Left ventricle myocardium inferior (tissue), 1 donor: ENCODE measurements at places on chromosomes 3 and 15. TPM values are rescaled to one million over a fixed set of nuclear protein-coding genes. Genes with fewer than 3 reads are reported as not detected.
A peak's percentile ranks its signal among the peaks of the same experiment; 100 is the strongest.

GRCh38 chr3:57910990-57911389 is 97.2 kb upstream of the FLNB start:
- H3K4me3 ChIP-seq: no peak overlapping the region
- no peak overlapping the region for H3K27ac ChIP-seq
- H3K36me3 ChIP-seq: peaks cover 92% of the 10 kb centered on the region
- peaks cover 11% of the 10 kb centered on the region for H3K4me1 ChIP-seq

DNA sequence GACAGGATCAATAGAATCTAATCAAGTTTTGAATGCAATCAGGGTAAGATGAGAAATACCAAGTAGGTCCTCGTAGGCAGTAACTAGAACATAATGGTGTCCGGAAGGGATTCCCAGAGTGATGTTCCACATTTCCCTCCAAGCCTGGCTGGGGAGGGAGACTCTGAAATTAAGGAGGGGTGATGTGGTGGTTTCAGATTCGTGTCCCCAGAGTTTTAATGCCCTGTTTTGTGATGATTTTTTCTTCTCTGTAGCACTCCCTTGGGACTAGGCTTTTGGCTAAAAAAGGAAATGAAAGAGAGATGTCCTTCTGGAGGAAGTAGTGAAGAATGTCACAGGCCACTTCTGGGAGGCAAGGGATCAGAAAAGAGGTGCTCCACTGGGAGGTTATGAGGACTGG is 108.3 kb upstream of the CACNA2D3 start:
- no peak for DNase-seq
- H3K4me1 ChIP-seq: no peaks in the 10 kb centered on the region
- H3K27me3 ChIP-seq: peaks cover 26% of the 10 kb centered on the region
- H3K27ac ChIP-seq: peak overlapping the region; percentile 1

DNA sequence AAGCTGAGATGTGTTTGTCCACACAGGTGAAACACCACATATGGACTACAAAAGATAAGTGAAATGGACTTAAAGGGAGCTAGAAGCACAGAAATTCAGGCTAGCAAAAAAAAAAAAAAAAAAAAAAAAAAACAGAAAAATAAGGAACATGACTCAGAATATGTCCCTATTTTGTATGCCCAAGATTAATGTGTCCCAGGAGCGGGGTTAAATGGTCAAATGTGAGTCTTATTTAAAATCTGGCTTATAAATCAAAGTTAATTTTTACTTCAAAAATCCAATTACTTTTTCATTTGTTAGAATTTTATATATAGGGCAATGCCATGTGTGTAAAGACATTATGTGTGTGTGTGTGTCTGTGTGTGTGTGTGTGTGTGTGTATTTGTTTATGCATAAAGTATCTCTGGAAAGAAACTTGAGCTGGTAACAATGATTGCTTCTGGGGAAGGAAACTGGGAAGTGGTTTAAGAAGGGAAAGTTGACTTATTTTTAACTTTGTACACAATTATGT is 986.5 kb downstream of the ROBO2 start:
- H3K4me3 ChIP-seq: no peak overlapping the region
- H3K4me1 ChIP-seq: no peaks in the 10 kb centered on the region
- no peak overlapping the region for H3K27ac ChIP-seq
- no peaks in the 10 kb centered on the region for H3K36me3 ChIP-seq
- H3K27me3 ChIP-seq: no peaks in the 10 kb centered on the region

DNA sequence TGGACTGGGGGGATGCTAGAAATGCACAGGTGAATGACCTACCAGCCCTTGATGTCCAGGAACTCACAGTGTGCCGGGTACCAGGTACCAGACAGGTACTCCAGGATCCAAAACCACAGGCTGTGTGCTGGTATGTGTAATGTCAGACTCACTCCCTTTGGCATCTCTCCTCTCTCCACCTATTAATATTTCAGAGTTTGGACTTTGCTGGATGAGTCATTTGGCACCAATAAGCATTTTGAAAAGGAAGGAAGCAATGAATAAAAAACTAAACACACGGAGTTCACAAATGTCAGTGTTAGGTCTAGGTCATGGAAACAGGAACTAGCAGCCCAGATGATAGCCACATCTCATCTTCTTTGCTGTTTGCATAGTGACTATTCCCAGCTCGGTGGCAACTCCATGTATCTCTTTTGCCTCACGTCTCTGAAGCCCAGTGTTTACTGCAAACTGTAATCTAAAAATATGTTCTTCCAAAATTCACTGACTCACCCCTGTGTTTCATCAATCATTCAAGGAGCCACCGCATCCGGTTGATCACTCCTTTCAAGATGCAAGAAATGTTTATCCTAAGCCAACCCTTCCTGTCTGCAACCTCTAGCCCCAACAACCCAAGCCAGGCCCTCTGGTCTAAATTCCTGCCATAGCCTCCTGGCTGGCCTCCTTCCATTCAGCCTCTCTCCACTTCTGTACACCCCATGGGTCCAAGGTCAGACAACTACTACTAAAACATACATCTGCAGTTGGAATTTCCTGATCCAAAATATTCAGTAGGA is 8.4 kb downstream of the ITGB5 start:
- peaks cover 77% of the 10 kb centered on the region for H3K4me1 ChIP-seq
- H3K4me3 ChIP-seq: no peak overlapping the region
- H3K27me3 ChIP-seq: no peaks in the 10 kb centered on the region
- no peak for DNase-seq
- H3K36me3 ChIP-seq: no peaks in the 10 kb centered on the region

- no peak overlapping the region for H3K4me3 ChIP-seq
- no peaks in the 10 kb centered on the region for H3K4me1 ChIP-seq
- H3K36me3 ChIP-seq: no peaks in the 10 kb centered on the region
Measured at GRCh38 chr3:106678657-106679390, 698.4 kb upstream of the CCDC54 start.

GRCh38 chr15:101255051-101255395 is 3.2 kb upstream of the CHSY1 start:
- H3K36me3 ChIP-seq: no peaks in the 10 kb centered on the region
- no peaks in the 10 kb centered on the region for H3K27me3 ChIP-seq
- H3K4me3 ChIP-seq: no peak overlapping the region
- H3K27ac ChIP-seq: no peak overlapping the region
- DNase-seq: no peak

DNA sequence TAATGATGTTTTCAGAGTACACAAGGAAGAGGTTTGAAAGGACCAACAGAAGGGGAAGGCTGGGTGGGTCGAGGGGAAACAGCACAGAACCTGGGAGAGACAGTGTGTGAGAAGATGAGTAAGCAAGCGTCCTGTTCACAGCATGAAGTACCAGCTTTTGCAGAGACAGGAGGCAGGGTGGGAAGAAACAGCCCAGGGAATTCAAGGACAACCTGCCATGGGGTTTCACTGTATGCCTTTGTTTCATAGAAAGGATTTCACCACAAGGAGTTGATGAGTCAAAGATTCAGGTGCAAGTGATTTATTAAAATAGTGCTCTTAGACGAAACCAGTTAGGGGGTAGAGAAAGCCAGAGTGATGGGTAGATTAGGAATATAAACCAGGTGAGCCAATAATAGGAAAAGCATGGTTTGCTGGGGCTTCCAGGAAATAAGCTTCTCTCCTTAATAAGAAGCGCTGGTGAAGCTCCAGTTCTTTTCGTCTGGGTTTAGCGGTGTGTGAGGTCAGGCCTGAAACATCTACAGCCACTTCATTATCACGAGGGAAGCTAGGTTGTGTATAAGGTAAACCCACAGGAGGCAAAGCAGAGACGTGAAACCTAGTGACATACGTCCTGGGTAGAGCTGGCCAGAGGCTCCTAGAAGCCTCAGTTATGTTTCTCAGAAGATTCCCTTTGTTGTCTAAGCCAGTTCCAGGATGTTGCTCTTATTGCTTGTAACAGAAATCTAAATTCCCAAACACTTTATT is 3.9 kb downstream of the HHLA2 start:
- H3K4me3 ChIP-seq: no peak overlapping the region
- no peak overlapping the region for H3K27ac ChIP-seq
- no peak for DNase-seq
- no peaks in the 10 kb centered on the region for H3K27me3 ChIP-seq
- H3K36me3 ChIP-seq: no peaks in the 10 kb centered on the region

DNA sequence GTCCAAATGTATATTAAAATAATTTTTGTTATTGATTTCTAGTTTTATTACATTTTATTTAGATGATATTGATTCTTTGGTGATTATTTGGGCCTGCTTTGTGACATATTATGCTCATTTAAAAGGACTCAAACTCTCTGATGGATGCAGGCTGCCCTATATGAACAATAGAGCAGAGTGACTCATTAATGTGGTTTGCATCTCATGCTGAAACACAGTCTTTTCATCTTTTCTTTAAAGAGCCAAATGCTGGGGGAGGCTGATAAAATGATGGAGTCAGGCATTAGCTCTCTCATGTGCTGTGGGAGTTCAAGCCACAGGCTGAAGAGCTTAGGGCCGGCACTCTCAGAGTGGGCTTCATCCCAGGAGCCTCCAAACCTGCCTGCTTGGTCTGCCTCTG is 7.2 kb downstream of the PLA1A start:
- peaks cover 32% of the 10 kb centered on the region for H3K4me1 ChIP-seq
- H3K27me3 ChIP-seq: no peaks in the 10 kb centered on the region
- no peak for DNase-seq
- H3K4me3 ChIP-seq: no peak overlapping the region

DNA sequence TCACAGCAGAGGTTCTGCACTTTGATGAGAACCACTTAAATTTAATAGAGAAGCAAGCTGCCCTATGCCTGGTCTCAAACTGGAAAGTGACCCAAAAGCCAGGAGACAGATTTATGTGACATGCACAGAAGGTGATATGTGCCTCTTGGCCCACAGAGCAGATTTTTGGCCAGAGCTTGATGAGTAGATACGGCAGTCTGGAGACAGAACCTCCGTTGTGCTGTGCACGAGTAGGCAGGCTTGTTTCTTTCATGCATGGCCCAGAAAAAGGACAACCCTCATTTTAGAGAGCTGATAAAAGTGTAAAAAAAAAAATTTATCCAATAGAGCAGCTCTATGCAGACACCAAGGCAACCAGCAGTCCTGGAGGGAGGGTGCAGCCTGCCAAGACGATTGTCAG is 423.1 kb downstream of the CNTN6 start:
- H3K4me3 ChIP-seq: no peak overlapping the region
- no peaks in the 10 kb centered on the region for H3K4me1 ChIP-seq
- DNase-seq: no peak
- H3K36me3 ChIP-seq: no peaks in the 10 kb centered on the region

DNA sequence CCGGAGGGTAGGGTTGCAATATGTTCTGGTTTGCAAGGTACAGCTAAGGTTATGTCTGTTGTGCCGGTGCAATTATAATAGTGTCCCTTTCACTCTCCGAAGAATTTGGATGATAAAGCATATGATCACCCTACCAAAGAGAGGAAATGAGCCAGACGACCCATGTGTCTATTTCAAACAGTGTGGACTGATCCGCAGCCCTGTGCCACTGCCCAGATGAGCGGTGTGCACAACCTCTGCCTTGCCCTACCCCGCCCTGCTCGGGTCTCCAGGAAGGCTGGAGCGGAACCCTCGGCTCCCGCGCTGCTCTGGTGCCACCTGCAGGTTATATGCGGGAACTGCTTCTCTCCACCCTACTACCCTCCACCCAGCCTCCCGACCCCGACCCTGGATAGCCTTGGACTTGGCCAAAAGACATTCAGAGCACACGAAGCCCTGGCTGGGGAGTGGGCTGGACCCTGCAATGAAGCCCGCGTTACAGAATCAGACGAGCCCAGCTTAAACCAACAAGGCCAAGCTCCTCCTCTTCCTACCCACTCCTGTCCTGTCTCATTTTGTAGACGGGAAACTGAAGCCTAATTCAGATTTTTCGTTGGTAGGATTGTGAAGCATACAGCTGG is 68.4 kb upstream of the CHRNB4 start:
- H3K27ac ChIP-seq: no peak overlapping the region
- no peak overlapping the region for H3K4me3 ChIP-seq
- peaks cover 25% of the 10 kb centered on the region for H3K27me3 ChIP-seq
- peaks cover 8% of the 10 kb centered on the region for H3K4me1 ChIP-seq
- peak; percentile 62 for DNase-seq

GRCh38 chr15:67824976-67825880 is at the start of gene SKOR1:
Gene SKOR1 (plus strand): TSS chr15:67825509. CDS start chr15:67825603, 94 bp downstream.
- H3K36me3 ChIP-seq: no peaks in the 10 kb centered on the region
- H3K27ac ChIP-seq: no peak within 1 kb of the TSS
- DNase-seq: no peak
- H3K4me1 ChIP-seq: peaks cover 90% of the 10 kb centered on the region
- peaks cover 100% of the 10 kb centered on the region for H3K27me3 ChIP-seq

GRCh38 chr3:99373088-99373845 is 265.1 kb upstream of the COL8A1 start:
- H3K27me3 ChIP-seq: no peaks in the 10 kb centered on the region
- no peak overlapping the region for H3K27ac ChIP-seq
- no peaks in the 10 kb centered on the region for H3K36me3 ChIP-seq
- no peak for DNase-seq

DNA sequence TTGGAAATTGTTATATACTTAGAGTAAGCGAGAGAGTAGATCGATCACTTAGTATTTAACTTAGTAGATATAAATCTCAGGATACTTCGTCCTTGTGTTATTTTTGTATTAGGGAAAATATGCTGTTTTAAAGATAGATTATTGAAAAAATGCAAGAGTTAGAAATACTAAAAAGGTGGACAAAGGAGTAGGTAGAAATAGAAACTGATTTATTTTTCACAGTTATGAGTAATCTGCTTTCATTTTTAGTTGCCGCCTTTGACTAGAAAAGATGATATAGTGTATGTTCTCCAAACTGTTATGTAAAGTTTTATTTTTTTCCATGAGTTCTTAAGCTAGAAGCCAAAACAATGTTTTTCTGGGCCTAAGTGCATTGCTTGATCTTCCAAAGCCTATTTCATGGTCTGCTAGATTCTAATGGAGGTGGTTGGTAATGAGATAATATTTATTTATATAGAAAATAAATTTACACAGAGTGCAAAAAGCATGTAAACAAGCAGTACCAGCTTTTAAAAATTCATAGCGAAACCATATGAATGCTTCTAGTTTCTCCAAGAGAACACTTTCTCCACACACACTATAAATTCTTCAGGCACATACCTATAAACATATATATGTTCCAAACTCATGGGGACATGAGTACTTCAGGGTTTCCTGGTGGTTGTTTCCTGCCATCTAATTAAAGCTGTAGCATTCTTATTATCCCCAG is 61.1 kb downstream of the DIPK2A start:
- DNase-seq: no peak
- H3K4me1 ChIP-seq: no peaks in the 10 kb centered on the region
- H3K36me3 ChIP-seq: no peaks in the 10 kb centered on the region
- no peaks in the 10 kb centered on the region for H3K27me3 ChIP-seq
- H3K4me3 ChIP-seq: no peak overlapping the region
- H3K27ac ChIP-seq: no peak overlapping the region

- no peak overlapping the region for H3K27ac ChIP-seq
- DNase-seq: no peak
Measured at GRCh38 chr3:115806501-115806900, 183.2 kb downstream of the GAP43 start.

DNA sequence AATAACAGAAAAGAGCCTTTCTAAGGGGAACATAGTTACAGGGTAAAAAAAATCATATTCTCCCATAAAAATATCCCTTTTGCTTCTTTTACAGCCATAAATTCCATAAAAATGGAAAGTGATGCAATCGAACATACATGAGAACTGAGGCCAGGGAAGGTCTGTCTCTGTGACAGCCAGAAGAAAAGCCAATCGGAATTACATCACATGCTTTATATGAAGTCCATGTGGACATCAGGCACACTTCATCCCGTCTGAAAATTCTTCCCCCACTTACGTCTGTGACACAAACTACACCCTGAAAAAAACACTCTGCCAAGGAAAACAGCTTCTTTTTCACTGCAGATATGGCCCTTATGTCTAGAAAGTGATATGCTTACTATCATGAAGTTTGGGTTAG is 323.5 kb downstream of the ERC2 start:
- H3K36me3 ChIP-seq: no peaks in the 10 kb centered on the region
- H3K4me3 ChIP-seq: no peak overlapping the region
- no peaks in the 10 kb centered on the region for H3K4me1 ChIP-seq
- peak overlapping the region; percentile 31 for H3K27ac ChIP-seq
- no peak for DNase-seq

ANKDD1A gene
- total RNA-seq: 1.8 TPM

GHSR gene
- not detected for total RNA-seq

GPR15 gene
- total RNA-seq: not detected

TMEM45A gene
- 3.2 TPM for total RNA-seq

CACNA1D gene
- 1.1 TPM for total RNA-seq

ANKUB1 gene
- total RNA-seq: not detected
